Femur (tissue), 1 donor: ENCODE measurements at places on chromosomes 3 and 15.
A peak's percentile ranks its signal among the peaks of the same experiment; 100 is the strongest.

DNA sequence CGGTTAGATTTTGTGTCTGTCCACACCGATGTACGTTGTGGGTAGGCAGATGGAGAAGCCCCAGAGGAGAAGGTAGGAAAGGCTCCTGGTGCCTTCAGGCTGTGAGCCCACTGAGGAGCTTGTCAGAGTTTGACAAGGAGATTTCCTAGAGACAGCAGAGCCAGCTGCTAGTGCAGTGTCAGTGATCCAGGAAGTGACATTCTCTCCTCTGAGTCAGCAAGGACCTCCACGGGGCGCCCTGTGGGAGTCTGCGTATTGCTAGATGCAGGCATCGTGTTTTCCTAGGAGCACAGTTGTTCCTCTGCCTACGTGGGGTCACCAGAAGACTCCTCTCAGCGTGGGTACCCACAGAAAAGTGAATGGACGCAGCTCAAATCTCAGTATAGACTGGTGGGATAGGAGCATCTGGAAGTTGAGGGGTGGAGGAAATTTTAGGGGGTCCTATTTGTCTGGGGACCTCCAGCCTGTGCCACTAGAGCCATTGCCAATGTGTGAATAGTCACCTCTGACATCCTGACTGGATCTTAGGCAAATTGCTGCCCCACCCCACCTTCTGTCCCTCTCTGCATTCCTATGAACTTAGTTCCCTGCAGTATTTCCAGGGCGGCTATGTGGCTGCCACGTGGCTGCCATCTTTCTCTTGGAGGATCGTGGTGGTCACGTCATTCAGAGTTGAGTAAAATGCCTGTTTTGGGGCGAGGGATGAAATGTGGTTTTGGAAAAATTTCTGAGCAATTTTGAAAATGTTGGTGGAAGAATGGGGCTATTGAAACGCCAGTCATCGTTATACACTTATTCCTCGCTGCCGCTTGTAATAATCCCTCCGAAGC is 84.8 kb upstream of the KLHL25 start:
- no peak for DNase-seq

DNA sequence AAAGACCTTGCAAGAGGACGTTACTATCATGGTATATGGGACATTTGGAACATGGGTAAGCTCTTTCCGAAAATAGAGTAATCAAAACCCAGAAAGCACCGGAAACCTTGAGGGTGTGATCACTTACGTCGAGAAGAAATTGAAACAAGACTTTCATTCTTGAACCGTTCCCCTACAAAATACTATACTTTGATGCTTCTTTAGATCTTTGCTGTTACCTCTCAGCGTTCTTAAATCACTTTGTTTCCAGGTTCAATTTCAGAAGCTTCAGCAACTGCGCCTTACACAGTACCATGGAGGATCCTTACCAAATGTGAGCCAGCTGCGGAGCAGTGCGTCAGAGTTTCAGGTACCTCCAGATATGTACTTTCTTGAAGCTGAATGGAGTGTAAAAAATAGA is 10.1 kb downstream of the CRTC3 start:
- no peak for DNase-seq

DNA sequence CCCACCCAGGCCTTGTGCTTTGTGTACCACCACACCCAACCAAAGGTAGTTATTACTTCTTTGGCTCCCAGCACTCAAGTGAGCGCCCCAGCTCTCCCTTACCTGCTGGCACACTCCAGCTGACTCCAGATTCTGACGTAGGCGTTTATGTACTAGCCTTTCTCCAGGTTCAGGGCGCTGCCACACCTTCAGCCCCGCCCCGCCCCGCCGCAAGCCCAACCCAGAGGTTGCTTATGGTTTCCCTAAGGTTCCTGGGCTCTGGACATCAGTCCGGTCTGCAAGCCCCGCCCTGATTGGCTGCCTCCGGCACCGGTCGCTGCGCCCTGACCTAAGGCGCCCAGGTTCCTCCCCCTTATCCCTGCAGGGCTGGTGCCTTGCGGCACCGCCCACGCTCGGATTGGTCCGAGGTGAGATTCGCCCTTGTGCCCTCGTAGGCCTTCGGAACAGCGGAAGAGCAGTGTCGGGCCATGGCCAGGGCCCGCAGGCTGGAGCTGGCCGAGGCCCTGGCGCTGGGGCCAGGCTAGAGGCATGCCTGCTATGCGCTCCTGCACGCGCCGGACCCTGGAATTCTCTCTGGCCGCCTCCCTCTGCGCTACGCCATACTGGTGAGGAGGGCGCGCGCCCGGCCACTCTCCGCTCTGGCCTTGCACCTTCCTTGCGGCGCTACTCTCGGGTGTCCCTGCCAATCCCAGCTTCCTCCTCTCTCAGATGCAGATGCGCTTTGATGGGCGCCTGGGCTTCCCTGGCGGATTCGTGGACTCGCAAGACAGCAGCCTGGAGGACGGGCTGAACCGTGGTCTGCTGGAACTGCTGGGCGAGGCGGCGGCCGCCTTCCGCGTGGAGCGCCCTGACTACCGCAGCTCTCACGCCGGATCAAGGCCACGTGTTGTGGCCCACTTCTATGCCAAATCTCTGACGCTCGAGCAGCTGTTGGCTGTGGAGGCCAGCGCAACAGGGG is 19.8 kb upstream of the NUDT16 start:
- peak; percentile 62 for DNase-seq

- DNase-seq: no peak
Measured at GRCh38 chr3:63167113-63167512, 111.0 kb upstream of the SYNPR start.

- DNase-seq: no peak
Measured at GRCh38 chr15:38687775-38688495, 123.3 kb upstream of the RASGRP1 start.
